ENCODE measurements at places on chromosomes 6 and 20. TPM values are rescaled to one million over a fixed set of nuclear protein-coding genes. Genes with fewer than 3 reads are reported as not detected.

The ABHD16A gene
- total RNA-seq: 72.0 TPM

The OR12D3 gene
- not detected for total RNA-seq

The PRSS35 gene
- total RNA-seq: 6.8 TPM

The LPA gene
- total RNA-seq: not detected

The CRIP3 gene
- 0.26 TPM for total RNA-seq

The ZKSCAN4 gene
- total RNA-seq: 7.3 TPM

The LY6G6C gene
- total RNA-seq: not detected

The EEF1A1 gene
- total RNA-seq: 21,405 TPM

The SLC17A9 gene
- 6.4 TPM for total RNA-seq

The NRN1 gene
- under 0.01 TPM for total RNA-seq

The ENPP4 gene
- 3.6 TPM for total RNA-seq

The HAO1 gene
- total RNA-seq: not detected

The OR2H1 gene
- total RNA-seq: not detected

The THEMIS gene
- total RNA-seq: not detected

The AIF1 gene
- total RNA-seq: not detected

The ZNF512B gene
- 6.4 TPM for total RNA-seq

The RSPO3 gene
- total RNA-seq: 15.4 TPM

The PSORS1C1 gene
- 0.66 TPM for total RNA-seq

The MUC21 gene
- not detected for total RNA-seq

The ETV7 gene
- total RNA-seq: 1.0 TPM

The DNMT3B gene
- total RNA-seq: 1.5 TPM

The EIF6 gene
- 117 TPM for total RNA-seq

The RBM24 gene
- total RNA-seq: 2.5 TPM

The LST1 gene
- total RNA-seq: not detected

The MUC22 gene
- not detected for total RNA-seq

The CTCFL gene
- total RNA-seq: not detected

The ENPP5 gene
- 2.5 TPM for total RNA-seq

The HLA-DQB2 gene
- total RNA-seq: not detected

The GSTA4 gene
- 54.0 TPM for total RNA-seq

The NEDD9 gene
- 13.6 TPM for total RNA-seq

The MMP24 gene
- total RNA-seq: 0.17 TPM

The ZNF184 gene
- total RNA-seq: 9.4 TPM
